Activated T-helper 1 cell treated with anti-CD3 and anti-CD28 coated beads, Interleukin-2, amount 50 U/mL, for 16 hours (primary cell): ENCODE measurements at places on chromosomes 3 and 15.
A peak's percentile ranks its signal among the peaks of the same experiment; 100 is the strongest.

GRCh38 chr3:66272016-66272415 is 51.2 kb downstream of the SLC25A26 start:
- no peak for DNase-seq

DNA sequence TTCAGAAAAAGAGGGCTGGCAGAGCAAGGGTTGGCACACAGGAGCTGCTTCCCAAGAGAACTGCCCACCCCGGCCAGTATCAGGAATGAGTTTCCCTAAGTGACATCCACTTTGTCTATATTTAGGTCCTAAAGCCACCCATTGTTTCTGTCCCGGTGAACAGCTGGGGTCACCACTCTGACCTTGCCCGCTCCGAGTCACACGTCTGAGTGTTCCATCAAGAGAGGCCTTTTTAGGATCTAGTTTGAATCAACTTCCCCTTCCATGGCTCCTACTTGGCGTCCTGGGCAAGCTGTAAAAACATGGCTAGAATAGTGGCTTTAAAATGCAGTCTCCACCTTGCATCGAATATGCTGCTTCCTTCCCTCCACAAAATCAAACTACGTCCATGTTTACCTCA is 109.6 kb upstream of the ARHGEF3 start:
- no peak for DNase-seq

DNA sequence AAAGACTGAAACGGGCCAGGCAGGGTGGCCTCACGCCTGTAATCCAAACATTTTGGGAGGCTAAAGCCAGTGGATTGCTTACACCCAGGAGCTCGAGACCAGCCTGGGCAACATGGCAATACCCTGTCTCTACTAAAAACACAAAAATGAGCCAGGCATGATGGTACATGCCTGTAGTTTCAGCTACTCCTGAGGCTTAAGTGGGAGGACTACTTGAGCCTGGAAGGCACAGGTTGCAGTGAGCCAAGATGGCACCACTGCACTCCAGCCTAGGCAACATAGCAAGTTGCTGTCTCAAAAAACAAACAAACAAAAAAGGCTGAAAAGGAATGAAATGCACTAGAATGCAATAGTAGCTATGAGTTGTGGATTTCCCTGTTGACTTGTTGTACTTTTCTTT is 94.7 kb downstream of the STAG1 start:
- DNase-seq: no peak

GRCh38 chr15:69920221-69920620 is 177.5 kb downstream of the TLE3 start:
- no peak for DNase-seq

DNA sequence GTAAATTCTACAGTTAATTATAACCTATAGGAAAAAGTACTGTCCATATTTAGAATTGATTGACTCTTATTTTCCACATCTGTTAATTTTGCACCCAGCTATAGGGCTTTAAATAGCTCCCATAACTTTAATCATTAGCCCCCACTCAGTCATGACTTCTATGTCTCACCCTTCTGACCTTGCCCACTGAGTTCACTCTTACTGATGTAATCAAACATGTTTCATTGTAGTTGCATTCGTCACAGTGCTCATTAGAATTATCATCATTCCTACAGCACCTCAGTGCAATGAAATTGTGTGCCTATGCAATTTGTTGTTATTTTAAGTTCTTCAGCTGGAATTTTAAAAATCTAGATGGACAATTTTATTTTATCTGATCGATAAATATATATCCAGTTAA is 151.4 kb downstream of the TIGIT start:
- no peak for DNase-seq

- DNase-seq: no peak
Observed at GRCh38 chr3:12467746-12468145, 16.5 kb upstream of the TSEN2 start.

DNA sequence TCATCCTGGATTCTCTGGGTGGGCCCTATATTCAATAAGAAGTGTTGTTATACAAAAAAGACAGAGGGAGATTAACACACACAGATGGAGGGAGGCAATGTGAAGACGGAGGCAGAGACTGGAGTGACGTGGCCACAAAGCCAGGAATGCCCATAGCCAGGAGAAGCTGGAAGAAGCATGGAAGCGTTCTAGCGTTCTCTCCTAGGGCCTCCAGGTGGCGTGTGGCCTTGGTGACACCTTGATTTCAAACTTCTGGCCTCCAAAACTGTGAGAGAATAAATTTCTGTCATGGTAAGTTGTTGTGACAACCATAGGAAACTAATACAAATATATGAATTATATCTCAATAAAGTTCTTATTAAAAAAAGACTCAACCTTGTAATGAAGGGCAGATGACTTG is 21.3 kb downstream of the THBS1 start:
- DNase-seq: no peak

- no peak for DNase-seq
Observed at GRCh38 chr3:175029828-175030227, 170.7 kb downstream of the NAALADL2 start.

DNA sequence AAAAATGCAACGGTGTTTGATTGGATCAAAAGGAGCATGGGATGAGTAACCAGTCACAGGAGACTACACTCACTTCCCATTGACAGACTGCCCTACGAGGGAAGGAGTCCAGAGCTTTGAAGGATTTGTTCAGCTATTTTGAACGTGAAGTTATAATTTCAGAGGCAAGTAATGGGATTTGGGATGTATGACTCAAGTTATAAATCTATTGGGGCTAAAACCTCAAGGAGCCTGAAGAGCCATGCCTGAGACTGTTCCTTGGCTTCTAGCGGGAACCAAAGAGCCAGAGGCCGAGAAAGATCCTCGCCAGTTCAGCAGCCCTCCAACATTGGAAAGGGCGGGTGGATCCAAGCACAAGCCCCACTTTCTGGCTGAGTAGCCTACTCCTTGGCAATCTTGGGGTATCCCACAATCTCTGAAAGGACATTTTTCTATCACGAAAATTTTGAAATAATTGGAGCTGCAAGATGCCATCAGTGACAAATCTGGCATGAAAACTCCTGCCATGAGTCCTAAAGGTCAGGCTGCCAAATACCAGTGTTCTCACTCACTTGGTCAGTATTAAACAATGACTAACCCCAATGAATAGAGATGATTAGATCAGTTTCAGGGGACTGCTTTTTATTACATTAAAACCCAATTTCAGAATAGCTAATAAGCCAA is 48.6 kb upstream of the SLCO2A1 start:
- no peak for DNase-seq

GRCh38 chr3:77935418-77935817 is 895.5 kb downstream of the ROBO2 start:
- DNase-seq: no peak

DNA sequence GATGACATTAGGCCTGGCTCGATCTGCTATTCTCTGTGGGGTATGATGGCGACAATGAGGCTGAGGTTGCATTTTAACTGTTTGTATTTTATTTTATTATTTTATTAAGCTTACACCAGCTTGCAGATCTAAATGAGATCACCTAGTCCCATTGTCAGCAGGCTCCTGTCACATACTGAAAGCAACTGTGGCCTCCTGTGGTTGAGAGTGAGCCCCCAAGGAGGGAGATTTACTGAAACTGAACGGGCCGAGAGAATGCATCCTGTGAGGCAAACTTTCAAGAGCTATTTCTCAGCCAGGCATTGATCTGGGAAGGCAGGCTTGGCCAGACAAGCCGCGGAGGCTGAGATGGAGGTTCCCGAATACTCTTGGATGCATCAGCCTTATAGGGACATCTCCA is 210.4 kb upstream of the ARRDC4 start:
- DNase-seq: no peak

DNA sequence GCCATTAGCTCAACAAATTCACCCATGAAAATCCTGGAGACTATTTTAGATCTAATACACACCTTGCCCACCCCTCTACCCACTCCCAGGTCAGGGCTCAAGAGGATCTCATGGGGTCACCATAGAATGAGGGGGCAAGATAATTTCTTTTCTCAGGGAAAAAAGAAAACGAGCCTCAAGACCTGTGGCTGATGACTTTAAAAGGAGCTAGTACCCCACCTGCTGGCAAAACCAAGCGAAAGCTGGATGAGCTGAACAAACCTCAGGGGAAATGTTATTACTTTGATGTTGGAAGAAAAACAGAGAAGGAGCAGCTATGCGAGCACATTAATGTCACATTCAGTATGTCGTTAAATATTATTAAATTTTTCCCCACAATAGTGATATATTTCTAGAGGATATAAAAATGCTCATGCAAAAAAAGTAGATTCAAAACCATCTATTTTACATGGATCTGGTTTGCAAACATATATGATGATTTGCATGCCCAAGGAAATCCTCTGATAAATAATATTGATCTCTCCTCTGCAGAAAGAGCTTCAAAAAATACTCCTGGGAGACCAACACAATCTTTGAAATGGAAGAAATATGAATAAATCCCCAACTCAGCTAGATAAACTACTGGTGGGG is 37.7 kb downstream of the PLD1 start:
- DNase-seq: peak; percentile 4

DNA sequence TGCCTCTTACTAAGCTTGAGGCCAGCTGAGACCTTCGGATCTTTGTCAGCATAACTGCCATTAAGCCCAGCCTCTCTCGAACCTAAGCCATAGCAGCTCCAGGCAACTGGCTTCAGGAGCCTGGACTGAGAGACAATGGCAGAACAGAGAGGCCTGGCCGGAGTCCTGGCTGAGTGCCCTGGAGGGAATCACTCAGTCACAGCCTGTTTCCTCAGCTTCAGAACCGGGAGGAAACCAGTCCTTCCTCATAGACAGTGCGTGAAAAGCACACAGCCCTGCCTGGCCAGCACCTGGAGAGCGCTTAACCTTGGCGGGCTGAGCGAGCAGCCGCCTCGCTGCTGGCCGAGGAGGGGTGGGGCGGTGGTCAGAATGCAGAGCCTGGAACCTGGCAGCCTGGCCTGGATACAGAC is 21.6 kb downstream of the RNU5B-1 start:
- DNase-seq: no peak

DNA sequence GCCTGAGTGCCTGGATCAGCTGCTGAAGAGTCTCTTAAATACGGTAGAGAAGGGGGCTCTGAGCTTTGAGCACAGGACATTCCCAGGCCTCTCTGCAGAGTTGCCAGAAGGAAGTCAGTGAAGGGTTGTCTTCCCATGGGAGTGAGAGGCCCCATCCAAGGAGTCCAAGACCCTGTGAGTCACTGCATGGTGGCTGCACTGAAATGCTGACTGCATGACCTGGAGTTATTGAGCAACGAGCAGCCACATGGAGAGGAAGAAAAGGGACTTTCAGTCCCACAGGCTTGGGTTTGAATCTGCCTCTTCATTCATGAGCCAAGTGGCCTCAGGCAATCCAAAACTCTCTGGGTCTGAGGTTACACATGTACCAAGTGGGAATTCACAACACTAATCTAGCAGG is 69.6 kb upstream of the RASGRF1 start:
- no peak for DNase-seq

DNA sequence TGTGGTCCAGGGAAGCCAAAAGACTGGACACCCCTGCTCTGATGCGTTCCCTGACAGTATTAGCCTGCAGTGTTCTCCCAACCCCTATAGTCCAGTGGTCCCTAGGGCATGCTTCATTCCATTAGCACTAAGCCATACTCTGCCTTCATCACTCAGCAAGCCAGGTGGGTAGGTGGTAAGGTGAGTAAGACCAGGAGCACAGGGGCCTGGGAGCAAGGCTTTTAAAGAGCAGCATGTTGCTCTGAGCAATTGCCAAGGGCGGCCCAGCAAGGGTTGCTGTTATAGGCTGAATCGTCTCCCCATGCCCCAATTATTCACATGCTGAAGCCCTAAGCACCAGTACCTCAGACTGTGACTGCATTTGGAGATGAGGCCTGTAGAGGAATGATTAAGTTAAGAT is 11.0 kb downstream of the CXCR6 start:
- no peak for DNase-seq

DNA sequence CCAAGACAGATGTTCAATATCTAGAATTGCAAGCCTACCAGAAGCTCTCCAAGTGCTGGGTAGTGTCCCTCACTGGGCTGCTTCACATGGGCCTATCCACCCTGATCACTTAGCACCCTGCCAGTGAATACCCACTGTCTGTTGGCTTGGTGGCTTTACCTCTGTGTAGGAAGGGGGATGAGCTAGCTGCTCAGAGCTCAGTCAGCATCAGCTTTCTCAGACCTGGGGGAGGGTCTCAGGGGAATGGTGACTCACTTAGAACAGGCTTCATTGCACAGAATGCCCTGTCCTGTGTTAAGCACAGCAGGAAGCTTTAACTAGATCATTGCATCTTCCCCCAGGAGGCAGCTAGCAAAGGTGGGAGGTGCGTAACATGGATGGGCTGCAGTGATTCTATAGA is 209.8 kb downstream of the PDCD6IP start:
- DNase-seq: no peak

GRCh38 chr3:130242850-130243569 is 102.5 kb upstream of the COL6A5 start:
- no peak for DNase-seq

- DNase-seq: no peak
Observed at GRCh38 chr15:46672041-46672440, 1037.2 kb downstream of the SQOR start.

DNA sequence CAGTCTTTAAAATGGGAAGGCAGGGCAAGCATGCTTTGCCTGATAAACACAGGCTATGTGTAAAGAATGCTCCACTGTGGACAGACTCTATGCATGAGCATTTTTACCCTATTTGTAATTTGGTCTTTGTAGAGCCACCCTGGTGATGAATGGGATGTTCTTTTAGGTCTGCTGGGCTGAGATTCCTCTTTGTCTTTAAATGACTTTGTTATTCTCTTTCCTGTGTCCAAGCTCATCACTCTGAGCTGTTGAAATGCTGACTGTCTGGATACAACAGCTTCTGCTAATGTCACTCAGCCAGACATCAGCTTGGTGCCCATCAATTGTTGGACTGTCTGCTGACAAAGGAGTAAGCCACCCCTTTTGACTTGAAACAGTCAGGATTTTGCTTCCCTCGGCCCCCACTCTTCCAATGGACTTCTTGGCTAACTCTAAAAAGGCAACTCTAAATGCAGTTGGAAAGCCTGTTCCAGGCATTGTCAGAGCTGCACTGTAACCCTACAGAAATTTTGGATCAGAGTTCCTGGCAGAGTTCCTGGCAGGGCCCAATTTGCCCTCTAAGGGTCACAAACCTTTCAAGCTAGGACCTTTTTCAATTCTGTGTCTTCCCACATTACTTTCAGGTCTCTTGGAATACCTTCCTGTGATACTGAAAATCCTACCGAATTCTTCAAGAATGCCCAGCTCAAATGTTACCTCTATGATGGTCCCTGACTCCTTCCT is 40.5 kb upstream of the EIF1B start:
- DNase-seq: no peak
